ENCODE measurements at places on chromosomes 16 and 17.

DNA sequence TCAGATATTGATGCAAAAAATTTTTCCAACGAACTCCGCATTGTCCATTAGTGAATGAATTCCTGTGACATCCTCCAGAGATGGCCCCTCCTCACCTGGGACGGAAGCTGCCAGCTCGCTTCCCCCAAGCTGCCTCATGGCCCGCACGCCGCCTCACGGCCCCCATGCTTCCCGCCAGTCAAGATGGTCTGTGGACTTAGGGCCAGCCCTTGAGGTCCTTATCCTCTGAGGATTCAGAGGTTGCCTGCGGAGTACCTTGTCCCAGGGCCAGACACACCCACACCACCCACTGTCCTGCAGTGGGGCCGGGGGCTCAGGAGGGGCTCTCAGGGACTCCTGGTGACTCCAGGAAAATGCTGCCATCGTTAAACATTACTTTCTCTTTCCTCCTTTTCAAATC lies 73.6 kb downstream of the SEC14L1 start:
- DNase-seq: no peak

GRCh38 chr16:27568077-27568476 lies 18.1 kb downstream of the KATNIP start:
- no peak for DNase-seq

DNA sequence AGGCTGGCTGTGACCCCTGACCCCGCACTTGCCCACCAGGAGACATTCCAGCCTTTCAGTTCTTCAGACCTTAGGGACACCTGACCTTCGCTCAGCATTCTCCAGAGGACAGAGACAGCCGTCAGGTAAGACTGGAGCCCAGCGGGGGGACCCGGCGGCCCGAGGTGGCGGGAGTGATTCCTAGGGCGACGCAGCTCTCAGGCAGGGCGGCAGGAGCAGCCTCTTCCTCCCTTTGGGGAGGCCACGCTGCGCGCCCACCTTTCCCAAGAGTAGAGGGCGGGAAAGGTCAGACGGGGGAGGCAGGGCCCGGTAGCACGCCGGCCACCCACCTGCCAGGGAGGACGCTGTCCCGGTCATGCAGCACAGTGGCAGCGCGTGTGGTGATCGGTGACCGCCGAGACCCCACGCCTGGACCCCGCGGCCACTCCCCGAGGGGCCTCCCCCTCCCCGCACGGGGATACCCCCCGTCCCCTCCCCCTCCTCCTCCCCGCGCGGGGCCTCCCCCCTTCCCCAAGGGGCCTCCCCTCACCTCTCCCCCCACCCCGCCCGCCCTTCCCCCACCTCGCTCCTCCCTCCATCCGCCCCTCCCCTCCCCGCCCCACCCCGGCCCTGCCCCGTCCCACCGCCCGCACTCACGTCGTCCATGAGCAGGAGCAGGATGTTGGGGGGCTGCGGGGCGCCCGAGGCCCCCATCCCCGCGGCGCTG lies 472 bp downstream of the GALNS start:
- no peak for DNase-seq

GRCh38 chr17:77454242-77455095 lies 313.7 kb downstream of the SEC14L1 start:
- no peak for DNase-seq

DNA sequence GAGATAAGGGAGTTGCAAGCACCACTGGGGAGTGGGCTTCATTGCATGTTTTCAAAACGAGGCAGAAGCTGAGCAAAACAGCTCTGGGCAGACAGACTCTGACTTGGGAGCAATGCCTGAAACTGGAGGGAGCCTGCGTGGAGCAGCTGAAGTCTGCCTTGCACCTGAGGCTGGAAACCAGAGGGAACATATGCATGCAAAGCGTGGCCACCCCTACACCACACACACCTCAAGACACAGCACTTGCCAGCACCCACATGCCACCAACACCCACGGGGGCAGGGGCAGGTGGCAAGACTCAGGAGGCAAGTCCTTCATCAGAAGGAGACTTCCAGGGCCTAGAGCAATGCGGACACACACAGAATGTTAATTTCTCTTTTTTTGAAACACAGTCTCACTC lies 45.8 kb downstream of the COTL1 start:
- no peak for DNase-seq

DNA sequence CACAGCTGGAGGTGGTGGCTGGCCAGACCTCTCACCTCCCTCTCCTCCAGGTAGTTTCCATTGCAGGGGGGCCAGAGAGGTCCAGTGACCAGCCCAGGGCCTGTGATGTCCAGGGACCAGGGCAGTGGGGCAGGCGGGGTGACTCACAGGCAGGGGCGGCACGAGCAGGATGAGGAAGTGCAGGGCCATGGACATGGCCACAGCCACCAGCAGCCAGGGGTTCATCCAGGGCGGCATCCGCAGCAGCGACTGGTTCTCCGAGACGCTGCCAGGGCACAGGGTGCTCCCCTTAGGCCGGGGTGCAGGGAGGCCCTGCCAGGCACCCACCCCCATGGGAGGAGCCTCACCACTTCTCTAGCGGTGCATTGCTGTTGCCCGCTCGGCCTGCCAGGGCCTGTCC lies 12.9 kb upstream of the P2RX1 start:
- DNase-seq: no peak

GRCh38 chr17:37847811-37848331 lies 76.3 kb upstream of the TBC1D3K start:
- no peak for DNase-seq

- no peak for DNase-seq
Measured at GRCh38 chr16:87851141-87851587, 18.1 kb downstream of the SLC7A5 start.

GRCh38 chr17:48642059-48642842 lies 16.1 kb upstream of the HOXB9 start:
- DNase-seq: no peak
